Right renal cortex interstitium (tissue), 3 donors: ENCODE measurements at places on chromosomes 2 and 18. TPM values are rescaled to one million over a fixed set of nuclear protein-coding genes. Genes with fewer than 3 reads are reported as not detected.

Gene EHBP1
- 55.3 TPM for polyA plus RNA-seq

Gene DOK6
- 20.2 TPM for polyA plus RNA-seq

Gene LRP1B
- 0.85 TPM for polyA plus RNA-seq

Gene THSD7B
- polyA plus RNA-seq, result 5.8 TPM

Gene TDRD15
- polyA plus RNA-seq, result 0.06 TPM

Gene PTPRM
- 83.9 TPM for polyA plus RNA-seq

Gene IL18R1
- 2.5 TPM for polyA plus RNA-seq

Gene ZNF804A
- 2.0 TPM for polyA plus RNA-seq
